ENCODE measurements at places on chromosomes 7 and 10.

GRCh38 chr10:19252531-19252930 is 203.9 kb downstream of the MALRD1 start:
- DNase-seq = no peak
- H3K36me3 ChIP-seq = no peaks in the 10 kb centered on the region
- no peaks in the 10 kb centered on the region for H3K4me1 ChIP-seq
- H3K4me3 ChIP-seq = no peak overlapping the region
- no peak overlapping the region for H3K27ac ChIP-seq
- peaks cover 6% of the 10 kb centered on the region for H3K27me3 ChIP-seq

GRCh38 chr7:150489782-150490181 is 24.9 kb upstream of the GIMAP7 start:
- no peaks in the 10 kb centered on the region for H3K4me1 ChIP-seq
- H3K4me3 ChIP-seq = no peak overlapping the region
- no peak overlapping the region for H3K27ac ChIP-seq
- no peak for DNase-seq
- H3K36me3 ChIP-seq = no peaks in the 10 kb centered on the region

GRCh38 chr10:77899690-77900089 is 26.9 kb downstream of the DLG5 start:
- H3K27ac ChIP-seq = peak overlapping the region; percentile 84
- H3K27me3 ChIP-seq = no peaks in the 10 kb centered on the region
- H3K4me1 ChIP-seq = peaks cover 53% of the 10 kb centered on the region
- no peak for DNase-seq
- no peak overlapping the region for H3K4me3 ChIP-seq

- DNase-seq = no peak
- H3K36me3 ChIP-seq = no peaks in the 10 kb centered on the region
These were observed 231.9 kb upstream of the GRM3 start for GRCh38 chr7:86411814-86412213.

- H3K4me1 ChIP-seq = peaks cover 7% of the 10 kb centered on the region
- peak overlapping the region; percentile 58 for H3K27ac ChIP-seq
- peaks cover 11% of the 10 kb centered on the region for H3K27me3 ChIP-seq
These were observed 599.2 kb upstream of the MGMT start for GRCh38 chr10:128867819-128868218.

DNA sequence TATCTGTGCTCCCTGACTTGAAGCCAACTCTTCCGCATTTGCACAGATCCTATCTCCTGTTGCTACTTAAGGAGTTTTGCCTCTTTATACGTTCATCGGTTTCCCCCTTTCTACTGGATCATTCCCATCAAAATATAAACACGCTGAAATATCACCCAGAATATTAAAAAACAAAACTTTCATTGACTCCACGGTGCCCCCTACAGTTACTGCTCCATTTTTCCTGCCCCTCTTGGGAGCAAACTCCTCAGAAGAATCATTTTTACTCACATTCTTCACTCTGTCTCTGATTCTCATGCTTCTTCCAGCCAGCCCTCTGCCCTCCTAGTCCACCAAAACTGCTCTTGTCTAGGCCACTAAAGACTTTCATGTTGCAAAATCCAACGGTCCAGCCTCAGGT is 66.4 kb downstream of the MYOF start:
- peaks cover 7% of the 10 kb centered on the region for H3K27me3 ChIP-seq
- peak overlapping the region; percentile 53 for H3K27ac ChIP-seq
- H3K4me1 ChIP-seq = peaks cover 64% of the 10 kb centered on the region
- peaks cover 18% of the 10 kb centered on the region for H3K36me3 ChIP-seq
- no peak overlapping the region for H3K4me3 ChIP-seq
- no peak for DNase-seq

DNA sequence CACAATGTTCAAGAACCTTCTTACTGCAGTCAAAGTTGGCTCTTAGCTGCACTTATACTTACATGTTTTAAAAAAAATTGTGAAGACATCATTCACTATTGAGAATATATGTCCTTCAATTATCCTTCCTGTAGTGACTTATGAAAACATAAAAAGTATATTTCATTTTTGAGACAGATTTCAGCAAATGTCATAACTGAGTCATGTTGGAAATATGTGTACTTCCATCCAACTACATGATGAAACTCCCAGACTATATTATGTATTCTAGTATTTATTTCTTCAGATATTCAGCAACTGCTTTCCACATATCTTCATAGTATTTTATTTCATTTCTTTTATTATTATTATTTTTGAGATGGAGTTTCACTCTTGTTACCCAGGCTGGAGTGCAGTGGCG is 160.2 kb downstream of the ARHGAP12 start:
- H3K4me1 ChIP-seq = peaks cover 23% of the 10 kb centered on the region
- no peak for DNase-seq
- H3K27ac ChIP-seq = no peak overlapping the region

- H3K27me3 ChIP-seq = no peaks in the 10 kb centered on the region
- peak overlapping the region; percentile 69 for H3K27ac ChIP-seq
- peaks cover 83% of the 10 kb centered on the region for H3K36me3 ChIP-seq
- H3K4me1 ChIP-seq = no peaks in the 10 kb centered on the region
- DNase-seq = no peak
These were observed 39.2 kb downstream of the AIFM2 start for GRCh38 chr10:70093335-70093944.

DNA sequence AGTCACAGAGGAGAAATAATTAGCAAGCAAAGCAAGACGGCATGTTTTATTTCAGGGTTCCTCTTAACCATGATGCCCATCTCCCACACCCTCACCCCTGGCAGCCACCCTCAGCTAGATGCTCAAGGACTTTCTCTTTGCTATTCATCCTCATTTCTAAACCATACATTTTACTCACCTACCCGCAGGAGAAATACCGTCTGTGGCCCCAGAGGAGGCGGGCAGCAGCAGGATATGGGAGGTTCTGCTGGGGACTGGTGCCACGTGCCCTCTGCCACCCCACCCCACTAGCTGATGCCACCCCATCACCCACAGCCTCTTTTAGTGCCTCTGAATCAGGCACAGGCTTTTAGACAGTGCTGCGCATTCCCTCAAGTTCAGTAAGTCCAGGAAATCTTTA is 168.7 kb upstream of the ITGB1 start:
- H3K36me3 ChIP-seq = no peaks in the 10 kb centered on the region
- peaks cover 24% of the 10 kb centered on the region for H3K4me1 ChIP-seq
- H3K27me3 ChIP-seq = peaks cover 5% of the 10 kb centered on the region
- no peak for DNase-seq

GRCh38 chr10:64574371-64574770 is 1053.2 kb downstream of the REEP3 start:
- no peak for DNase-seq
- no peaks in the 10 kb centered on the region for H3K27me3 ChIP-seq
- no peak overlapping the region for H3K4me3 ChIP-seq
- no peak overlapping the region for H3K27ac ChIP-seq
- no peaks in the 10 kb centered on the region for H3K4me1 ChIP-seq

DNA sequence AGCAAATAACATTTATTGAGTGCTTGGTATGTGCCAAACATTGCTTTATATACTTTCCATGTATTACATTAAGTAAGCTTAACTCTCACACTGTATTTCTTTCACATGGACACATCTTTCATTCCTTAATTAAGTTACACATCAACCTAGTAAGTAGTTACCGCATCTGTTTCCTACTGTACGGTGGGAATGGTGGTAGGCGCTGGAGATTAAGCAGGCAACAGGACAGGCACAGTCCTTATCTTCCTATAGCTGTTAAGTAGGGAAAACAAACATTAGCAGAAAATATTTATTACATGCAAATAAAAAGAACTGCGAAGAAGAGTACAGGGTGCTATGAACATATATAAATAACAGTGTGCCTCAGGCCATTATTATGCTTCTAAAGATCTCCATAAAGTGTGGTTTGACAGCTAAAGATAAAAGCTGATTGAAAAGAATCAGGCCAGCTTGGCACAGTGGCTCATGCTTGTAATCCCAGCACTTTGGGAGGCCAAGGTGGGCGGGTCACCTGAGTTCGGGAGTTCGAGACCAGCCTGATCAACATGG is 105.0 kb downstream of the SUGCT start:
- no peaks in the 10 kb centered on the region for H3K36me3 ChIP-seq
- peaks cover under 1% of the 10 kb centered on the region for H3K27me3 ChIP-seq
- no peak overlapping the region for H3K4me3 ChIP-seq
- DNase-seq = no peak

DNA sequence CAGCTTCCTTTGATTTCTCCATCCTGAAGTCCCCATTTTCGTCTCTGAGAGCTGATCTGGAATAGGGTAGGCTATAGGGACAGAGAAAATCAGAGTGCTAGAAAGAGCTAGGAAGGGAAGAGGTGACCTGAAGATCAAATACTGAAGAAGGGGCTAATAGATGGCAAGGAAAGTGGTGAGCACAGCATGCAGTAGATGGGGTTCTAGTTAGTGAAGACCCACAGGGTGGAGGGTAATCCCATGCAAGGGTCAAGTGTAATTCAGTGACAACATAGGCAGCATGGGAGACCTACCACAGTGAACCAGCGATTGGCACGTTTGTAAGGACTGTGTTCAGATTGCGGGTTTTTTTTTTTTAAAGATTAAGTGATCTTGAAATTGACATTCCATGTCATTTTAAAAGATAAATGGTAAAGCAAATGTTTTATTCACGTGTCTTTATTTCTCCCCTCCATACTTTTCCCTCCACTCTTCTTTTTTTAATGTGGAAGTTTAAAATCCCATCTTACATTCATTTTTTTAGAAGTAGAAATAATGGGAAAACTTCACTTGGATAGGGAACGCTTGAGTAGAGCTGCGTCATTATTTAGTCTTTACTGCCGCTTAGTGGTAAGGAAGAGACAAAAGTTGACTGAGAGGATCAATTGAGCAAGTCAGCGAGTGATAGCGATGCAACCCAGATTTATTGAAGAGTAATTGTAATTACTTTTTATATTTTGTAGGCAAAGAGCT is 21.0 kb upstream of the ABI1 start:
- peaks cover 26% of the 10 kb centered on the region for H3K27me3 ChIP-seq
- peak; percentile 17 for DNase-seq
- no peak overlapping the region for H3K27ac ChIP-seq
- no peaks in the 10 kb centered on the region for H3K36me3 ChIP-seq

- no peak overlapping the region for H3K27ac ChIP-seq
- peaks cover 13% of the 10 kb centered on the region for H3K36me3 ChIP-seq
- H3K27me3 ChIP-seq = peaks cover 5% of the 10 kb centered on the region
These were observed 89.8 kb downstream of the CREM start for GRCh38 chr10:35216303-35216905.
